Stimulated activated CD8-positive, alpha-beta memory T cell treated with anti-CD3 and anti-CD28 coated beads, Interleukin-15, amount 100 ng/mL, for 48 hours (primary cell): ENCODE measurements at places on chromosomes 4 and X.

GRCh38 chrX:103329991-103330390, at the start of gene TCEAL7:
TSS of gene TCEAL7 (plus strand) at chrX:103330239. CDS start at chrX:103331404, 1,165 bp downstream.
- no peak for DNase-seq

DNA sequence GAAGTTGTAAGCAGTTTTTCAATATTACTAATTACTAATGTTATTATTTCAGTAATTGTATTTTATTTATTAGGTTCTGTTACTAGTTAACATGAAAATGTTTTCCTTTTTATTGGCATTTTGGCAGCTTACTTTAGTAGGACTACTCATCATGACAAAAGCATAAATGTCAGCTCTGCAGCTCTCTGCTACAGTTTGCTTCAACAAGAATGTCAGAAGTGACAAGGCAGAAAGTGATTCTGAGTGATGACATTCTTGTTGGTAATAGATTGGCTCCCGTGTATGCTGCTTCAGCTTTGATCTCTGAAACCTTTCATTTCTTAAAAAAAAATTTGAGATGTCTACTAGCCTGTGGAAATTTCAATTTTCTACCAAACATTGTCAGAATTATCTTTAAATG, 1193.9 kb downstream of the FSTL5 start:
- no peak for DNase-seq

- DNase-seq: no peak
Observed at GRCh38 chr4:127975121-127975770, 10.0 kb downstream of the ABHD18 start.

DNA sequence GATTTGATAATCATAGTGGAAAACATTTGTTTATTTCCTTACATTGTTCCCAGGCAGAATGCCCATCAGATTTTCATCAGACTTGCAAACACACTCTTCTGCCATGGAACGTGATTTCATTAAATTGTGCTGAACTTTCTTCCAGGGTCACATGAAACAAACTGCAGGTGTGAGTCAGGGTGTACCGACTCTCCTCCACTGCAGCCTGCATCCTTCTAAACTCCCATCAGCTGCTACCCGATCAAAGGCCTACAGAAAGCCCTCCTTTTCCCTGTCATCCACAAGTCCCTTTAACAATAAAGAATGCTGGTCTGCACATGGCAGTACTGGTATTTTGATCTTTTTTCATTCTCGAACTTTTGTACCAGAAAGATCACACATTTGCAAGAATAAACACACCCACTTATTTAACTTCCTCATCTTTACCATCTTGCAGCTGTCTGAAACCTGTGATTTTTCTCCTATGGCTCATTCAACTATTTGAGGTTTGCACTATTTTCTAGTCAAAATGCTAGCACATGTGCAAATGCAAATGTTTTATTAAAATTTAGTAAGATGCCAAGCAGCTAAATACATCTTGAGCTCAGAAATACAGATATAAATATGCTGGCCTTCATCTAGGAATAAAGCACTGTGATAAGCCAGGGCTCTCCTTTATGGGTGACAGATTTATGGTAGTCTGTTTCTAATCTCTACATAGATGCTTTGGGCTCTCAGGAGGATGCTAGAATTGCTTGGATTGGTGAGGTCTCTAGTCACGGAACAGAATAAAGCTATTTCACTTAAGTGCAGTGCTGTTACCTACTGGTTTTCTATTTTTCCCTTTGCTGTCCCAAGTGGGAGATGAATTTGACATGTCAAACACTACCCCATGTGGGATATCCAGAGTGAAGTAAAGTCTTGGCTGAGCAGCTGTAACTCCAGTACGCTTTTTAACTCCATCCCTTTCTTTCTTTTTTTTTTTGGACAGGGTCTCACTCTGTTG, 25.8 kb upstream of the ARHGAP24 start:
- DNase-seq: no peak

DNA sequence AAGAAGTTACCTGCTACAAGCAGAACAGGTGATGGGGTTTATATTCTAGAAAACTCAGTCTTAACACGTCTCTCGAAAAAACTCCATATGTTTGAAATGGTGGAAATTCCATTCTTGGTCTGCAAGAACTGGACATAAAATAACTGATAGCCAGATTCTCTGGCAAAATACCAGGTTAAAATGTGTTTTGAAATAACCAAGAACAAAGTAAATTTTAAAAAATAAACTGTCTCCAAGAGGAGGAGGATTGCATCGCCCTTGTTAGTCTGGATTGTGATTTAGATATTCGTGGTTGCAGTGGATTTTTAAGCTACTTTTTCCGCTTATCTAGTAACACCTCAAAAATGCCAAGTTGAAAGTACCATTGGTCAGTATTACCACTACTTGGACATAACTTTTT, 40.8 kb downstream of the CENPU start:
- DNase-seq: no peak
